ENCODE measurements at places on chromosomes 7 and 10.

DNA sequence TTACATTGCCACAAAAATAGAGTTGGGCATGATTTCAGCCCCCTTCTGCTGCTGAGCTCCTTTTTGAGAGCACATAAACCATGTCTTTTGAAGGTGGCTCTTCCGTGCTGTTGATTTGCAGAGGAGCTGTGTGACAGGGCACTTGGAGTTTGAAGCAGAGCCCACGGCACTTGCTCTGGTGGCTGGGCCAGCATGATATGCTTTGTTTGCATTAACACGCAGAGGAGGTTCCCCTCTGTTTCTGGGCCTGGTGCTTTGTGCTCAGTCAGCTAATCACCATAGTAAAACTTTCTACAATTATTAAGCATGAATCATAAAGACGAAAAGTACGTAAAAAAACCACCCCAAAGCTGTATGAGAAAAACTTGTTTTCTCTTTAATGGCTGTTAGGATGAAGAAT is 40.1 kb downstream of the RBM33 start:
- DNase-seq = no peak

- no peak for DNase-seq
Observed at GRCh38 chr7:101556453-101556968, 72.6 kb downstream of the MYL10 start.

- DNase-seq = no peak
Observed at GRCh38 chr7:111384065-111384891, 178.0 kb downstream of the IMMP2L start.

- DNase-seq = no peak
Observed at GRCh38 chr10:12107781-12108180, 21.7 kb upstream of the SEC61A2 start.

- DNase-seq = no peak
Observed at GRCh38 chr10:36647540-36647939, 477.9 kb upstream of the ANKRD30A start.

DNA sequence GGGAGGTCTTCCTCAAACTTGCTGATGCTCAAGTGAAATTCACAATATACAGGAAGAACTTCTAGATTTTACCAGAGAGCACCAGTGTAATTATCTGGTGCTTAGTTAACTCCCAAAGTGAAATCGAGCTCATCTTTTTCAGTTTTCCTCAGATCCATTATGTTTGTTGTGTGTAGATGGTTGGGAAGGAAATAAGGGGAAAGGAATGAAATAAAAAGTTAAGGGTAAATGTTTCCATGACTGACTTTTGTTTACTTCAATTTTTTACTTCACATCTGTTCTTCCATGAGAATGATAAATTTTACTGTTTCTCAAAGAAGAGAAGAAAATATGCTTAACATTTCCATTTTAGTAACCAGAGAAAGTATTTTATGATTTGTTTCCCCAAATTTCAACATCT is 21.3 kb downstream of the FAM107B start:
- DNase-seq = no peak

- DNase-seq = no peak
Observed at GRCh38 chr10:30675791-30676718, 46.5 kb upstream of the LYZL2 start.

GRCh38 chr10:97399843-97400545 is 1.1 kb downstream of the RRP12 start:
- peak; percentile 75 for DNase-seq

DNA sequence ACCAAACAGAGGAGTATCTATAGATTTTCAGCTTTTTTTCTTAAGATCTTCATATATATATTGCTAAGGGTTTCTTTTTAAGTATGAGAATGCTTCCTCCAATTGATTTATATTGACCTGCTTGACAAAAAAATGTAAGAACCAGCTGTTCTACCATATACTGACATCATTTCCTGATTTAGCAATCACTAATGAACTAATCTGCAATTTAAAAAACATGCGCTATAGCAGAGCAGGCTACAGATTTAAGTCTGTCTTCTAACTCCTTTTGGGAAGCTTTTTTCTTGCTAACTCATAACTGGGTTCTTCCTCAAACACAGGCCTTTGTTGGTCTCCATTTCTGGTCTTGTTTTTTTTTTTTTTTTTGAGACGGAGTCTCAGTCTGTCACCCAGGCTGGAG is 33.2 kb downstream of the ABCC2 start:
- no peak for DNase-seq

DNA sequence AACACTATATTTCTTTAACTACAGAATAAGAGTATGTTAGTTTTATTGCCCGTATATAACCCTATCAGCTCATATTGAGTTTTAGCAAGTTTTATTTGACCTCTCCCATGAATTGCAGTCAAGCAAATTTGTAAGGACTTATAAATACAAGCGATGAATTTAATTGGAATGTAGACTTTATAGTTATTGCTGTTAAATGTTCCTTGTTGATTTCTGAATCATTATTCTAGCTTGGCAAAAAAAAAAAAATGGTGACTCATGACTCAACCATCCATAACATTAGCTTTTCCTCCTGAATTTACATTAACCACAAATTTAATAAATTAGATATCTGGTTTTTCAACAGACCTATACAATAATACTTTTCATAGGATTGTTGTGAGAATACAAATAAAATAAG is 334.0 kb upstream of the LRRTM3 start:
- DNase-seq = peak; percentile 6

- no peak for DNase-seq
Observed at GRCh38 chr10:49612513-49613164, 1.2 kb upstream of the CHAT start.
